ENCODE measurements at places on chromosomes 6 and 20. TPM values are rescaled to one million over a fixed set of nuclear protein-coding genes. Genes with fewer than 3 reads are reported as not detected.

PABPC1L gene
- 8.1 TPM for total RNA-seq

ASIP gene
- not detected for total RNA-seq

SAMD10 gene
- 4.3 TPM for total RNA-seq

TREM2 gene
- 2.8 TPM for total RNA-seq

CCN6 gene
- total RNA-seq: 0.72 TPM

OLIG3 gene
- total RNA-seq: not detected

VIP gene
- 0.21 TPM for total RNA-seq

ERVFRD-1 gene
- not detected for total RNA-seq

ANGPT4 gene
- total RNA-seq: not detected

FAM209B gene
- not detected for total RNA-seq

TMEM14A gene
- total RNA-seq: 23.9 TPM

TNXB gene
- total RNA-seq: 0.48 TPM

PRICKLE4 gene
- not detected for total RNA-seq

SLC35D3 gene
- under 0.01 TPM for total RNA-seq

PSORS1C2 gene
- not detected for total RNA-seq

BPI gene
- total RNA-seq: not detected

MATN4 gene
- total RNA-seq: not detected

ZNF311 gene
- total RNA-seq: 0.96 TPM

TGM3 gene
- under 0.01 TPM for total RNA-seq

HTR1B gene
- total RNA-seq: 0.24 TPM

C20orf144 gene
- total RNA-seq: not detected

EYS gene
- total RNA-seq: under 0.01 TPM

SLC32A1 gene
- total RNA-seq: not detected

DOK5 gene
- total RNA-seq: 0.24 TPM

LY6G5C gene
- not detected for total RNA-seq

OOEP gene
- total RNA-seq: not detected

KCNG1 gene
- 148 TPM for total RNA-seq

FERMT1 gene
- total RNA-seq: 69.5 TPM

TAP1 gene
- 87.0 TPM for total RNA-seq

IMPG1 gene
- not detected for total RNA-seq

ARFGAP1 gene
- total RNA-seq: 55.9 TPM

TCF21 gene
- total RNA-seq: not detected

VSTM2L gene
- total RNA-seq: 43.3 TPM

RAD21L1 gene
- total RNA-seq: not detected

FOXS1 gene
- not detected for total RNA-seq

TREML1 gene
- total RNA-seq: not detected

GTSF1L gene
- not detected for total RNA-seq

CLPSL1 gene
- total RNA-seq: not detected

RBM24 gene
- 0.96 TPM for total RNA-seq

HNF4A gene
- under 0.01 TPM for total RNA-seq

CAGE1 gene
- not detected for total RNA-seq

DEF6 gene
- 42.8 TPM for total RNA-seq

SLC2A10 gene
- 19.0 TPM for total RNA-seq

ADGRB3 gene
- under 0.01 TPM for total RNA-seq

SLC16A10 gene
- not detected for total RNA-seq

SERAC1 gene
- 9.6 TPM for total RNA-seq

LAMA5 gene
- 124 TPM for total RNA-seq

POM121L2 gene
- total RNA-seq: not detected

HLA-DQB2 gene
- not detected for total RNA-seq
